CD4-positive, alpha-beta T cell treated with Interleukin-2 at 100 ng/mL for 4 hours (primary cell): ENCODE measurements at places on chromosomes 7 and 10.
A peak's percentile ranks its signal among the peaks of the same experiment; 100 is the strongest.

- no peak for DNase-seq
Observed at GRCh38 chr10:102113261-102113955, 6.8 kb downstream of the LDB1 start.

- DNase-seq, result no peak
Observed at GRCh38 chr10:108601851-108602250, 1321.5 kb downstream of the XPNPEP1 start.

- DNase-seq, result peak; percentile 81
Observed at GRCh38 chr10:32459051-32459698, 13.2 kb downstream of the CCDC7 start.

DNA sequence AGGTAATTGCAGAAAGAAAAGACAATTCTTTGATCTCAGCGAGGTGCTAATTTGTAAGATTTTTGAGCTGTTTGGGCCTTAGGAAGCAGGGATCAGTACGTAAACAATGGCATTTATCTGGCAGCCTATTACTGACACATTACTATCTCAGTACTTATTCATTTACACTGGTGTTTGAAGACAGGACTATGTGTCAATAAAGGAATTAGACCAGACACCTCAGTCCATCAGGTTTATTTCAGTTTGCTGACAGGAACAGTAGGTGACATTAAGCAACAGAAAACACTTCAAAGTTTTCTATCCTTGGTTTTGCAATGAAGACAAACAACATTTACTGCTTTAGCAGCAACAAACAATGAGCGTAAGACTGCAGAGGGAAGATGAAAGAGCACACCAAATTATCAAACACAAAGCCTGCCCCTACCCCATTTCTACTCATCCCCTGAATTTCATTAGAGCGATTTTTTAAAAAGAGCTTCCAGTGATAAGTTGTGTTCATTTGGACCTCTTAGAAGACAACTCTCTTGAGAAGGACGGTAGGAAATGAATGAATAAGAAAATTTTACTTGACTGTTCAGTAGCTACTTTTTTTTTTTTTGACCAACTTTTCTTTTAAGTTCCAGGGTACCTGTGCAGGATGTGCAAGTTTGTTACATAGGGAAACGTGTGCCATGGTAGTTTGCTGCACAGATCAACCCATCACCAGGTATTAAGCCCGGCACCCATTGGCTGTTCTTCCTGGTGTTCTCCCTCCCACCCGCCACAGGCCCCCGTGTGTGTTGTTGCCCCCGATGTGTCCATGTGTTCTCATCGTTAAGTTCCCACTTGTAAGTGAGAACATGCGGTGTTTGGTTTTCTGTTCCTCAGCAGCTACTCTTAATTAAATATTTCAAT, 138.8 kb downstream of the DKK1 start:
- DNase-seq, result no peak

- no peak for DNase-seq
Observed at GRCh38 chr10:112720178-112720577, 229.9 kb upstream of the TCF7L2 start.

- DNase-seq, result no peak
Observed at GRCh38 chr7:55248526-55248925, 116.6 kb upstream of the LANCL2 start.

- DNase-seq, result no peak
Observed at GRCh38 chr7:91357379-91357778, 93.1 kb downstream of the FZD1 start.

DNA sequence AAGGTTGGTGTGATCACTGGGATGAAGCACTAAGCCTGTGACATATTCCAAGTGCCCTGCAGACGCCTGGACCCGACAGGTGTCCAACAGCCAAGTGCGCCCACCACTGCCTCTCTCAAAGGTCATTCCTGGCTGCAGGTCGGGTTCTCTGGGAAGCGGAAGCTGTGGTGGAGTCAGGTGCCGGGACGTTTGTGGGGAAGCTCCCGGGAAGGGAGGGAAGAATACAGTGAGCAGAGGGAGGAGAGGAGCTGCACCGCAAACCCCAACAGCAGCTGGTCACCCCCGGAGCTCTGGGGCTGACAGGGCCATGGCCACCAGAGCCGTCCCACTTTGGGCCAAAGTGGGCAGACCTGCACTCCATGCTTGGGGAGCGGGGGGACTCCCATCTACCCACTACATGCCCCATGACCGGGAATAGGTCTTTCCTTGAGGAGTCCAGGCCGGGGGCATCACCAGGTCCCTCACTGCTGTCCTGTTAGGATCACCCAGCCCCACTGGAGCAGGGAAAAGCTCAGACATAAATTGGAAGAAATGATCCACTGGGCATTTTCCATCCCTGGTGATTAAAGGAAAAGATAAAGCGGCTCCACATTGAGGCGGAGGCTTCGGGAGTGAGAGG, 84.5 kb upstream of the PPP2R2D start:
- DNase-seq, result no peak

DNA sequence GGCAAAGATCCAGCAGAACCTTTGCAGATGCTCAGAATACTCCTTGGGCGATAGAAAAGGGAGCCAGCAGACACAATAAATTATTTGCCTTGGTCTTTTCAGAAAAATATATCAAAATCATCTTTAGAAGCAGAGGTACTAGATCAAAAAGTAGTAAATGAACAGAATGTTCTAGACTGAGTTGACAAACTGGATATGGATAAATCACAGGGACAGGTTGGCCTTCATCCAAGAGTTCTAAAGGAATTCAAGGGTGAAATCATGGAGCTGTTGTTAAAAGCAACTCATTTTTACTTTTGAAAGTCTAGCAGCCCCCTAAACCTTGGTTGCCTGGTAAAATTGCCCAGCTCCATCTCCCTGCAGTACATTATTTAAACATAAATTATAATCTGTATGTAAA, 99.1 kb downstream of the PLCE1 start:
- DNase-seq, result no peak
